ENCODE measurements at places on chromosomes 2 and 18.

DNA sequence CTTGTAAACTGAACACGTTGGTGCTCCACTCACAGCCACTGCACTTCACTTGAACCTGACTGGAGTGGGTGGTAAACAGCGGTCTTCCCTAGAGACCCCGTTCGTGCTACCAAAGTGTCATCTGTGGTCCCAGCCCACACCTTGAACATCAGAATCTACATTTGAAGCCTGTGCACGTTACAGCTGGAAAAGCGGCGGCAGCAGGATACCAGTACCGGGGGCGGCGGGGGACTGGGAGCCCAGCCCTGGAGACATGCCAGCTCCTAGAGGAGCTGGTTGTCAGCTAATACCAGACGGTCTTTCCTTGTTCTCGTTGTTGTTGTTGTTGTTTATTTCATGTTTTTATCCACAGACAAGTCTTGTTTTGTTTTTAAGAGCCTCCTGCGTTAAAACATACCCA lies 156.7 kb downstream of the WDSUB1 start:
- no peak for DNase-seq

GRCh38 chr2:236400046-236400574 lies 135.9 kb upstream of the ASB18 start:
- no peak for DNase-seq

DNA sequence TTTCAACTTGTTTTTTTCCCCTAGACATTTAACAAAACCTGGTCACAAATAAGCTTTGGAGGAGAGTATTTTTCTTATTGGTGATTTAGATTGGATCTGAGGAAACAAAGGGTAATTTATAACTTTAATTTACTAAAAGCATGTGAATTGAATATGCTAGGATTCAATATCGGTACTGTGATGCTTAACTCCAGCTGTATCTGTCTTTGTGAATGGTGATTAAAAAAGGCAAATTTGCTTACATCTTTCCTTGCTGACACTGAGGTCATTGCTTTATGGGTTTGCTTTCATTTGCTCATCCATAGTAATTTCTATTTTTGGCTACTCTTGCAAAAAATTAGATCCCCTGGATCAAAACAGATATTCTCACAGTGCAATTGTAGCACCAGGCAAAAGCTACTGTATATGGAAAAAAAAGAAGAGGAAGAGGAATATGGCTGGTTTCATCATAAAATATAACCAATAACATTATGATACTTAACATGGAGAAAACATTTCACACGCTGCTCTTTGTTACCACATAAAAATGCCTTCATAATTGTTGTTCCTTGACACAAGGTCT lies 832.0 kb upstream of the ZEB2 start:
- no peak for DNase-seq

GRCh38 chr2:199955007-199955338 lies 318 bp downstream of the TYW5 start:
- no peak for DNase-seq

DNA sequence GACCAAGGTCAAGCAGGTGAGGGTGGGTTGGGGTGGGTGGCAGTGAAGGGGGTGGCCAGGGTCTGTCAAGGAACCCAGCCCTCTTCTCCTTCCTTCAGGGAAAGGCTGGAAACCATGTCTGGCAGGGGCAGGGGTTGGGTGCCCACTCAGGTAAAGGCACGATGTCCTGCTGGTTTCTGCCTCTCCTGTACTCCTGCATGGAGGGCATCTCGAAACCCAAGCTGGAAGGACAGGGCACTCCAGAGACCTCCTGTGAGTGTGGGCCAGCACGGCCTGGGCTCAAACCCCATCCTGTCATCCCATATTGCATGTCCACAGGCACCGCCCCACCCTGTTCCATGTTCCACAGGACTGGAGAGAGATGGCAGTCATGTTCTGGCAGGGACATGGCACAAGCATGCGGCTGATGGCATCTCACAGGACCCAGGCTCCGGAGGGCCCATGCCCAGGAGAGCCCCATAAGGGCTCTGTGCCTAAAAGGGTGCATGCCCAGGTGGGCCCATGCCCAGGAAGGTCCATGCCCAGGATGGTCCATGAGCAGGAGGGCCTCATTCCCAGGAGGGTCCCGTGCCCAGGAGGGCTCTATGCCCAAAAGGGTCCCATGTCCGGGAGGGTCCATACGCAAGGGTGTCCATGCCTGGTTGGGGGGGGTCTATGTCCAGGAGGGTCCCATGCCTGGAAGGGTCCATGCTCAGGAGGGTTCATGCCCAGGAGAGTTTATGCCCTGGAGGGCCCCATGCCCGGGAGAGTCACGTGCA lies 6.4 kb downstream of the GPR35 start:
- DNase-seq: no peak

DNA sequence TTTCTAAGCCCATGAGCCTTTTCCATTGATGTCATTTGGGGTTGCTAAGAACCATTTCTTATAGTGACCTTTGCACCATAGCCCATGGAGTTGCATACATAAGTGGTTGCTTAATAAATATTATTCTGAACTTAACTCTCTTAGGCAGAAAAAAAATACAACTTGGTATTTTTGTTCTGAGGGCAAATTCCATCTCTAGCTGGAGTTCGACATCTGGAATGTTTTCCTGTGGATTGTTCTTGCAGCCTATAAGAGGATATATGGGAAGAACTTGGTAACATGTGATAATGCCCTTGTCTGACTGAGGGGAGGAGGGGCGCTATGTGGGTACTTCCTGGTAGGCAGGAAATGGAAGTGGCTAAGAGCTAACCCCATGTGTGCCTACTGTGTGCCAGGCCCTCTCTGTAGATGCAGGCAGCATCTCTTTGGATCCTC lies 20.7 kb downstream of the IGFBP2 start:
- no peak for DNase-seq

GRCh38 chr2:151657667-151658076 lies 76.6 kb downstream of the NEB start:
- DNase-seq: peak; percentile 24

DNA sequence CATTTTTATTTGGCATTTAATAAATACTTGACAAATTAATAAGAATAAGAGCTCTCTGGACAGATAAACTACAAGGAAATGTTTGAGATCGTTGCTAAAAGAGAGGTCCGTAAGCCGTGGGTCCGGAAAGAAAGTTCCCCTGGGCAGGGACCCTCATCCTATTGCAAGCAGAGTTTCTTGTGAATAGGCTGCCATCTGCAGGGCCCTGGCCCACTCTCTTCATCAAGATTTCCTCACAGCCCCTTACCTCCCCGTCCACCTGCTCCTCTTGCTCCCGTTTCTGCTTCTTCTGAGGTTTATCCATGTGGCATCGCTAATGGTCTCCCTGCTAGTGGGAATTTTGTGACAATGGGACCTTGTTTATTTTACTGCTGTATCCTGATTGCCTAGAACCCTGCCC lies 30.1 kb upstream of the MC5R start:
- DNase-seq: no peak

DNA sequence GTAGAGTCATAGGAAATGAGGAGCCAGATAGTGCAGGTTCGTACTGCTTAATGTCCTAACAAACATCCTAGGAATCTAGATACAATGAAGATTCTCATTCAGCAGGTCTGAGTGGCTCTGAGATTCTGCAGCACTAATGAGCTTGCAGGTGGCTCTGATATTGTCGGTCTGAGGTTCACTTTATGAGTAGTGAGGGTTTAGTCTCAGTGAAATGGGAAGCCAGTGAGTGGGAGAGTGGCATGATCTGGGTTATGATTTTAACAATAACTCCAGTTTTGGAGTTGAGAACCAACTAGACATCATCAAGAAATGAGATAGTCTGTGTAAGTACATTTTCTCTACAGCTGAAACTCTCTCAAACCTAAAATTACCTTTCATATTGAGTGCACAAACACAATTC lies 166.8 kb upstream of the SP5 start:
- no peak for DNase-seq

- DNase-seq: no peak
These were observed 20.0 kb upstream of the RNF149 start for GRCh38 chr2:101328474-101329007.

- DNase-seq: no peak
These were observed 25.7 kb downstream of the BCL11A start for GRCh38 chr2:60527762-60528161.

- no peak for DNase-seq
These were observed 72.4 kb downstream of the ODC1 start for GRCh38 chr2:10375570-10376281.

DNA sequence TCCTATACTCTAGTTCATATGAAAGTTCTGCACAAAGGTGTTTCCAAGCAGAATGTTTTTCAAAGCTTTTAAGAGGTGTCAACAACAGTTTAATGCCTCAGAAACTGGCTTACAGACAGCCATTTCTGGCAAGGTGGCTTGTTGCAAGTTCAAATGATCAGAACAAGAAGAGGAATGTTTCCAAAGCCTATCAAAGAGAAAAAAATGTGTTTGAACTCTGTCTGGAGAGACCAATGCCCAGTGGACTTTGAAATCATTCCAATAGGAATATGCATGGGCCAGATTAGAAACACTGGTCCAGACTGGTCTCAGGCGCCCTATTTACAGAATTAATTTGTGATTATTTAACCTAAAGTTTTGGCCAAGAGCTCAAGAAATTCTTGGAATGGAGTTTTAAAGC lies 106.2 kb downstream of the CPS1 start:
- no peak for DNase-seq

DNA sequence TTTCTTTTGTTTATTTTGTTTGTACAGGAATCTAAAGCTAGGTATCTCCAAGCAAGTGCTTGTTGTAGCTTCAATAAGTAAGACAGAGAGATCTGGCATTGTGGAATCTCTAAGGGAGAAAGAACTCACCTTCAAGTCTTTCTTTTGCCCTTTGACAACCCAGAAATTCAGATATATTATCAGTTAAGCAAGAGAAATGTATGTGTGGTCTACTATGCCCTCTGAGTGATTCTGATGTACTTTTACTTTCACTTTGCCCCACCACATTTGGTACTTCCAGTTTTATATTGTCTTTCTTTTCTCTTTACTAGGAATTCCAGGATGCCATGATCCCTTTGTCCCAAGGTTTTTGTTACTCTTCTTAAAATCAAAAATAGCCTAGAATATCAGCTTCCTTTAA lies 259.6 kb upstream of the PIK3C3 start:
- no peak for DNase-seq

GRCh38 chr18:13320891-13321425 lies 102.4 kb downstream of the LDLRAD4 start:
- no peak for DNase-seq

- no peak for DNase-seq
These were observed 37.9 kb downstream of the SS18 start for GRCh38 chr18:26052505-26052904.

DNA sequence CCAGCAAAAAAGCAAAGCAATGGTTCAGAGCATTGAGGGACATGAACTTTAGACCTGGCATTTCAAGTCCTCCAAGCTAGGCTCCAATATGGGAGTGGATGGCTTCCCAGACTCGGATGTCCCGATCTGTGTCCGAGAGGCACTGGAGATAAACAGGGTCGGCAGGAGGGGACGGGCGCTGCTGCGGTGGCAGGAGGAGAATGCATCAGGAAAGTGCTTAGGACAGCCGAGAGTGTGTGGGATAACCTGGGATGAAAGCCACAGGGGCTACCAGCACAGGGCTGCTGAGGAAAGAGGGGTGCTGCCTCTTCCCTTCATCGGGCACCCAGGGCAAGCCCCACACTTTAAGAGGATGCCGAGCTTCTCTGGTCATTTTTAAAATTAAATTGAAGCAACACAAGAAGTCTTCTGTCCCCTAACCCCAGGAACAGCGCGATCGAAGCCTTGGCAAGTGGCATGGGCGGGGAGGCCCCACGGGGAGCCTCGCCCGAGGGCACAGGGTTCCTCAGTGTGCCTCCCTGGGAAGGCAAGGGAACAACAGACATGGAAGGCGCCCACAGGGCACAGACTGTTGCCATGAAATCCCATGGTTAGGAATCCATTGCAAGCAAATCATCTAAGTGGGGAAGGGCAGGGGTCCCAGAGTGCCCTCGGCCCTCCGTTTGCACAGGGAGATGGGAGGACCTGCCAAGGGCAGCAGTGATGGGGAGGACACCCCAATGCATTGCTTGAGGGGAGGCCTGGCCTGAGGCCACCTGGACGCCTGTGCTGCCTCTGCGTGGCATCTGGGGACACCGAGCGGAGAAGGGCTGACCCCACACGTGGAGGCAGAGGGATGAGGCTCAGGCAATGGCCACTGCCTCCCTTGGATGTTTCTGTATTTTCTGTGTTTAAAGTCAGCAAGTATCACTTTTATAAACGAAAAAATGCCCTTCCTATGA lies 78.5 kb upstream of the GPC1 start:
- no peak for DNase-seq

- no peak for DNase-seq
These were observed 135.9 kb downstream of the TPGS2 start for GRCh38 chr18:36692921-36693332.

- DNase-seq: no peak
These were observed 134.6 kb upstream of the GPC1 start for GRCh38 chr2:240300840-240301239.

- no peak for DNase-seq
These were observed 1.5 kb downstream of the ARL5A start for GRCh38 chr2:151826737-151827157.

DNA sequence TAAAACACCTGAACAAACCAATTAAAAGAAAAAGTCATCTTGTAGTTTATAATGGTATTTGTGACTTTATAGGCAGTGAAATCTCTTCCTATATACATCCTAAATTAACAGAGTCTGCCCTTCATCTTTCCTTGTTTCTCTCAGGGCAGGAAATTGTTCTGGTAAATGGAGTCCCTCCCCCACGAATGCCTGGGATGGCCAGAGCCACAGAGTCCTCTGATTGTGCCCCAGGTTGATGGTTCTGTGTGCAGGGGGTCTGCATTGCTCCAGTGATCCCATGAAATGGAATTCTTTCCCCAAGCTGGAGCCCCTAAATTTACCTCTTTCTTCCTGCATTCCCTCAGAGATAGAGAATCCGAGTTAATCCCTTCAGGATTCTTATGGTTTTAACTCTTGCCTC lies 155.5 kb downstream of the MTX2 start:
- no peak for DNase-seq

GRCh38 chr18:2331491-2331890 lies 239.8 kb downstream of the METTL4 start:
- DNase-seq: no peak

DNA sequence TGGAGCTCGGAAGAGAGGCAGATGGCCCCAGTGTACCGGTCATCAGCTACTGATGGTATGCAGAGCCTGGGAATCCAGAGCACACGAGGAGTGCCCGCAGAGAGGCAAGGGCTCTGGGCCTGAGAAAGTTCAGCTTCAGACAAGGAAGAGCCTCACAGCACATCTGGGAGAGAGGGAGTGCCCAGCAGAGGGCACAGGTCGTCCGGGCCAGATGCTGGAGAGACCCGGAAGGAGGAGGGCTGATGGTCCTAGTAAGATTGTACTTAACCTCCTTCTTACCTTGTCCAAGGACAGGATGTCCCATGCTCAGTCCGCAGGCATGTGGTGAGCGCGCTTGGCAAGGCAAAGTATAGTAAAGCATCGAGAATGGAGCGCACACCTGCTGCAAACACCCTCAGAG lies 24.4 kb upstream of the CHMP1B start:
- DNase-seq: no peak

DNA sequence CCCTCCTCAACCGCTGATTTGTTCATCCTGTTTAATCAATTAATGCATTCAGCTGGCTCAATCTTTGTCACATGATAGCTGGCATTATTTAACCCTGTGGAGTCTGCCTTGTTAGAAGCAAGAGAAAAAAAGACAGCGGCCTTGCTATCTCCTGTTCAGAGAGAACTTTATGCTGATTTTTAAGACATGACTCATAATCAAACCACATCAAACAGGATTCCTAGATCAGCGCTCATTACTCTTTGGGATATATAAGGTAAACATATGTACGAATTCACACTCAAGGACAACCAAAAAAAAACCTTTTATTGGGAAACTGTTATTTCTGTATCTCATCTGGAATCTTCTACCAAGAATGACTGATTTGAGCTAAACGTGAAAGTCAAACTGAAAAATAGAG lies 195.1 kb downstream of the C1D start:
- peak; percentile 14 for DNase-seq

All from non-pigmented ciliary epithelial cell (primary cell).